Cardiac muscle cell (in vitro differentiated cells and primary cell): ENCODE measurements at places on chromosomes 4 and X. TPM values are rescaled to one million over a fixed set of nuclear protein-coding genes. Genes with fewer than 3 reads are reported as not detected.

GRCh38 chrX:56783450-56783831, 54.4 kb downstream of the NBDY start:
- H3K36me3 ChIP-seq: no peaks in the 10 kb centered on the region
- H3K4me3 ChIP-seq: no peak overlapping the region
- no peak overlapping the region for H3K27ac ChIP-seq
- no peaks in the 10 kb centered on the region for H3K27me3 ChIP-seq

The USP17L11 gene
- total RNA-seq: not detected in 2 replicates

DNA sequence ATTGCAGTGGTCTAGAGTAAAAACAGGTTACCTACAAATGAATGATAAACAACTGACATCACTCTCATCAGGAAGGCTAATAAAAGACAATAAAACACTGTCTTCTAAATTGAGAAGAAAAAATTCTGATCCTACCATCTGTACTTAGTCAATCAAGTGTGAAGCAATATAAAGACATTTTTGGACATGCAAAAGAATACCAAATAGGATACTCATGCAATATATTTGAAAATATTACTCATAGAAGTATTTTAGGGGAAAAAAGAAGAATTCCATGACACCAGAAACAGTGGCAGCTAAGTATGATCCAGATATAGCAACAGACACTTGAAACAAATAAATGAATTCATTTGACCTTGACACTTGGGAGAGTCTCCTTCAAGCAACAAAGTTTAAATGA, 63.8 kb upstream of the FAM120C start:
- no peak for DNase-seq
- H3K36me3 ChIP-seq: no peaks in the 10 kb centered on the region
- no peak overlapping the region for H3K27ac ChIP-seq
- H3K4me1 ChIP-seq: peaks cover 5% of the 10 kb centered on the region
- no peak overlapping the region for H3K4me3 ChIP-seq

DNA sequence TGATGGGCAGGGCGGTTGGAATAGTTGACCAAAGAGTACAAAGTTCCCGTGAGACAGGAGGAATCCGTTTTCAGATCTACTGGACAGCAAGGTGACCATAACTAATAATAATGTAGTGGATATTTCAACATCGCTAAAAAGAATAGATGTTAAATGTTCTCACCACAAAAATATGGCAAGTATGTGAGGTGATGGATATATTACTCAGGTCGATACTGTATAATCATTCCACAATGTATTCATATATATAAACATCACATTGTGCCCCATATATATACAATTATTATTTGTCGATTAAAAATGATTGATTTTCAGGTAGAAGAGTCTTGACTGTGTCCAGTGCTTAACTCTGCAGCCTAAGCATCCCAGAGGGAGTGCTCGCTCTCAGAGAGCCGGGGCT, 141.6 kb upstream of the TENM3 start:
- H3K27ac ChIP-seq: no peak overlapping the region
- H3K4me1 ChIP-seq: no peaks in the 10 kb centered on the region
- H3K27me3 ChIP-seq: peaks cover 26% of the 10 kb centered on the region

The DUSP21 gene
- total RNA-seq: not detected in 2 replicates

DNA sequence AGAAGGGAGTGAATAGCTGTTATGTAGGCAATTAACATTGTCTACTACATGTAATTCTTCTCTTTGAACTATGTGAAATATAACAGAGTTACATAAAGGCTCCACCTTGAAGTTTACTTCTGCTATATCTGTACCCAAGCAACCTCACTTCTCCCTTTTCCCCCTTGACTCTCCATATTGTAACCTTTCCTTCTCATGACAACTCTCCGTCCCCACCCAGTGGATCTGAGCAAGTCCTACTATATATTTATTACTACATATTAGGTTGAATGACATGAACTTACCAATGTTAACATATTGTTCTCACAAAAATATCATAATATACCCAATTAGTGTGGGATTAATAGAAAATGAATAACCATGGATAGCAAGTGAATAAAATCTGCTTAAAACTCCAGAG, 93.2 kb upstream of the ATP8A1 start:
- no peak overlapping the region for H3K27ac ChIP-seq
- no peak for DNase-seq

DNA sequence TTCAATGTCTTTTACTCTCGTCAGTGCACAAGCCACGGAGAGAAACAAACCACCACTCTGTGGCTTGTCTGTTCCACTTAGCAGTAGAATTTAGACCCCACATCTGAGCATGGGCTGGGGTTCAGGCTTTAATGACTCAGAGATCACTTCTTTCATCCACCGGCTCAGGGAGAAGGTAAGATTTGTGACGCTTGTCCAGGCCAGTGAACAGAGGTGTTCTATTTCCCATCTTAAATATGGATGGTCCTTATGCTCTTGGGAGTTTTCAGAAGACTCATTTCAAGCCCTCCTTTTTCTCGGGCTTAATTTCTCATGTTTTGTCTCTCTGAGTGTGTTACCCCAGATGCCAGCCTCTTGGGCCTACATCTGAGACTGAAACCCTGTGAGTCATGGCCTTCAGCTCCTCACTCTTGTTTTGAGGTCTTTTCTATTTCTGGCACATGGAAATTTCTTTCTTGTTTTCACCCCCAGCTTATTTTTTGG, 127.4 kb upstream of the SFRP2 start:
- H3K4me3 ChIP-seq: no peak overlapping the region
- no peak for DNase-seq
- no peaks in the 10 kb centered on the region for H3K27me3 ChIP-seq
- H3K27ac ChIP-seq: no peak overlapping the region

DNA sequence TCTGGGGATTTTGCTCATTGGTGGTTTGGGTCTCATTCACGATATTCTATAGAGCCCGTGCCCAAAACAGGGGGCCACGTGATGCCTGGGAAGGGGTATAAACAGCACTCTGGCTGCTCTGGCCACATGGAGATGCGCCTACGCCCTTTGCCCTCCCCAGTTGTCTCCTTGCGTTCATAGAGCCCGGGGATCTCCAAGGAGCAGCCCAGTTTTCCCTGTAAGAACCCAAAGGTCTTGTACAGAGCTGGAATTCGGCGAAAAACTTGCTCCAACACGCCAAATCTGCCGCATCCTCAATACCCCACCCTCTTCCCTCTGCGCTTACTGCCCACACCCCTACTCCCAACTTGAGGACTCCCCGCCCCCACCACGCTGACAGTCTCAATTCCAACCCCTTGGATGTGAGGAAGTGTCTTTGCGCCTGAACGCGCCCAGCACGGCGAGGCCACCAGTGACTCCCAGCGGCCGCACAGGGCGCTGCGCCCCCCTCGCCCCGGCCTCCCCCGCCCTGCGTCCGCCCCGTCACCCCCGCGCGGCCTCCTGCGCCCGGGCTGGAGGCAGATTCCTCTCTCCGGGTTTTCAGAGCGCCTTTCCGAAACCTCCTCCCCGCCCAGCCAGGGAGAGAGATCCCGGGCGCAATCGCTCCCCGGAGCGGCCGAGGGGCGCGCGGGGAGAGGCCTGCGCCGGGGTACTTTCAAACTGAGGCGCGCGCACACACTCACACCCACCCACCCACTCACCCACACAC, at the start of gene NHS:
Gene NHS, plus strand, starts transcription at position 582 of the 748 bp plus-strand sequence. CDS start 558 bp downstream, outside the sequence.
- peaks cover 11% of the 10 kb centered on the region for H3K4me1 ChIP-seq
- no peaks in the 10 kb centered on the region for H3K36me3 ChIP-seq
- H3K27ac ChIP-seq: no peak within 1 kb of the TSS
- H3K27me3 ChIP-seq: peaks cover 35% of the 10 kb centered on the region
- H3K4me3 ChIP-seq: peak within 1 kb of the TSS; percentile 35

The FAM149A gene
- 9.1 and 9.8 TPM in 2 replicates for total RNA-seq

DNA sequence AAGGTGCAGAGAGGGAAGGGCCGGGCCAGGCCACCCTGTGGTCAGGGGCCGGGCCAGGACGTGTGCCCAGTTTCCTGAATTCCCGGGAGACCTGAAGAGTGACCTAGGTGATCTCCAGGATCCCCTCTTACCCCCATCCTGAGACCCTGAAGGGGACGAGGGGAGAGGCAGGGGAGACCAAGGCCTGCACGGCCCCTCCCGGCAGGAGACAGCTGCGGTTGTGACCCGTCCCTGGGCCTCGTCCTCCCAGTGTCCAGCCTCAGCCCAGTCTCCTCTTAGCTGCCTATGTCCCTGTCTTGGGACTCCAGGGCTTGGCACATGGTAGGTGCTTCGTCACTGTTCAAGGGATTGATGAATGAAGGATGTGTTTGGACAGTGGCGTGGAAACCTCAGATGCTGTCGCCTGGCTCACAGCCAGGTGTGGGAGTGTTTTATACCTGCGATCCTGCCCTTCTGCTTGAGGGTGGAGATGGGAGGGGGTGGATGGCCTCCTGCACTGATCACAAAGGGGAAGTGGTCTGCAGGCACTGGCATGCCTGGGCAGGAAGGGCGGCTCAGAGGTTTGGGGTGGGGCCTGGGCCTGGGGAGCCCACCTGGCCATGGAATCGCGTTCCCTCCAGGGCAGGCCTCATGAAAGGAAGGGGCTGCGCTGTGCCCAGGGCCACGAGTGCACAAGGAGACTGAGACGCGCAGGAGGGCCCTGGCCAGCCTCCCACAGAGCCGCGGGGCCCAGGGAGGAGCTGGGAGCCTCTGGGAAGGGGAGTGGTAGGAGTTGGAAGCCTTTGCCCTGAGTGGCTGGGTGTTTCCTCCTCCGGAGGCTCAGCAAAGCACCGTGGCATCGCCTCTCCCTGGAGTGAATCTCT, 6.9 kb downstream of the SH3TC1 start:
- no peak overlapping the region for H3K4me3 ChIP-seq
- H3K27me3 ChIP-seq: no peaks in the 10 kb centered on the region
- DNase-seq: no peak
- peaks cover 9% of the 10 kb centered on the region for H3K4me1 ChIP-seq

The VCX gene
- total RNA-seq: 0.39 TPM in 1 of 2 replicates, not detected in the other

- H3K4me3 ChIP-seq: no peak overlapping the region
- H3K36me3 ChIP-seq: no peaks in the 10 kb centered on the region
- no peak for DNase-seq
- no peaks in the 10 kb centered on the region for H3K4me1 ChIP-seq
- no peaks in the 10 kb centered on the region for H3K27me3 ChIP-seq
Observed at GRCh38 chr4:164526933-164527583, 226.9 kb upstream of the SMIM31 start.

DNA sequence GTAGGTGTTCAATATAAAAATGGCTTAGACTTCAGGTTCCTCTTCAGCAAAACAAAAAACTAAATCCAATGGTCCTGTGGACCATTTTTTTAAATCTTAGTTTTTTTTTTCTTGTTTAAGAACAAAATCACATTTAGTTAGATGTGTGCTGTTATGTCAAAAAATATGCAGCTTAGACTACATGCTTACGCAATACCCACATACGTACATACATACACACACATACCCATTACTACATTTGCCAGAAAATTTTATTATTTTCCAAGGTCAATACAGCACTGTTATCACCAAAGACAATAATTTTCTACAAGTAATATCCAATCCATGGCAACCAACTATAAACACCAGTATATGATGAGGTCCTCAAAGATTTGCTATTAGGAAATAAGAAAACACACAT, 144.1 kb downstream of the PDGFC start:
- H3K27me3 ChIP-seq: no peaks in the 10 kb centered on the region
- H3K27ac ChIP-seq: no peak overlapping the region
- no peaks in the 10 kb centered on the region for H3K36me3 ChIP-seq
- no peaks in the 10 kb centered on the region for H3K4me1 ChIP-seq
- no peak for DNase-seq

The VEGFD gene
- total RNA-seq: 0.53 and 1.2 TPM in 2 replicates

The PAK3 gene
- total RNA-seq: 2.1 and 3.3 TPM in 2 replicates

The CXCL1 gene
- total RNA-seq: not detected in 2 replicates

GRCh38 chrX:29691044-29691443, 524.3 kb upstream of the MAGEB2 start:
- H3K27me3 ChIP-seq: no peaks in the 10 kb centered on the region
- no peak overlapping the region for H3K4me3 ChIP-seq
- H3K36me3 ChIP-seq: no peaks in the 10 kb centered on the region

DNA sequence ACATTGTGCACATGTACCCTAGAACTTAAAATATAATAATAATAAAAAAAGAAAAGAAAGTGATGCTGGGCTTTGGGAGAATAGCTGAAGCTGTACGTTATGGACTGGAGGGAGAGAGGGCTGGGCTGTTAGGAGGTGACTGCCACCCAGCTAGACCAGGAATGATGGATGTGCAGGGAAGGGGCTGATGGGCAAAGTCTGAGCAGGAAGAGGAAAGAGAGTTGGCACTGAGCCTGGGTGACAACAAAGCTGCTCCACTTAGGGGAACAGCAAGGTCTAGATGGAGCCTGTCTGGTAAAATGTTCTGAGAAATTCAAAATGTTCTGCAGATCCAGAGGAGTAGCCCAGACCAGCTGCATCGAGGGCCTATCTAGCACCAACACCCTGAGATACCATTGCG, 32.3 kb downstream of the MED28 start:
- no peak overlapping the region for H3K27ac ChIP-seq
- no peaks in the 10 kb centered on the region for H3K36me3 ChIP-seq
- no peaks in the 10 kb centered on the region for H3K27me3 ChIP-seq
- no peaks in the 10 kb centered on the region for H3K4me1 ChIP-seq

The CLCN5 gene
- total RNA-seq: 16.6 TPM in 2 replicates

GRCh38 chr4:23384741-23385140, 505.1 kb downstream of the PPARGC1A start:
- H3K36me3 ChIP-seq: no peaks in the 10 kb centered on the region
- no peaks in the 10 kb centered on the region for H3K27me3 ChIP-seq
- H3K4me3 ChIP-seq: no peak overlapping the region
- no peak overlapping the region for H3K27ac ChIP-seq

DNA sequence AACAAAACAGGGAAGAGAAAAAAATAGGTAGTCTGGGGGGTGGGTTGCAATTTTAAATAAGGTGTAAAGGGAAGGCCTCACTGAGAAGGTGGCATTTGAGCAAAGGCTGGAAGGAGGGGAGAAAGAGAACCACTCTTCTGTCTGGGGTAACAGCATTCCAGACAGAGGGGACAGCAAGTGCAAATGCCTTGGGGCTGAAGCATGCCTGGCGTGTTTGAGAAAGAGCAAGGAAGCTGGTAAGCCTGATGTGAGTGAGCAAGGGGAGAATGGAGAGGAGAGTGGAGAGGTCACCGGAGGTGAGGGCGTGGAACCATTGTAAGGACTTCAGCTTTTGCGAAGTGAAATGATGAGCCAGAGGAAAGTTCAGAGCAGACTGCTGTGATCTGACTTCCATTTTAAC, 19.7 kb upstream of the DOCK11 start:
- H3K27me3 ChIP-seq: no peaks in the 10 kb centered on the region
- H3K4me1 ChIP-seq: no peaks in the 10 kb centered on the region
- H3K27ac ChIP-seq: no peak overlapping the region
- no peak for DNase-seq

GRCh38 chr4:143360838-143361625, 24.4 kb downstream of the GAB1 start:
- H3K4me1 ChIP-seq: peaks cover 10% of the 10 kb centered on the region
- no peaks in the 10 kb centered on the region for H3K36me3 ChIP-seq
- H3K27me3 ChIP-seq: no peaks in the 10 kb centered on the region
- H3K4me3 ChIP-seq: no peak overlapping the region

- no peaks in the 10 kb centered on the region for H3K4me1 ChIP-seq
- no peaks in the 10 kb centered on the region for H3K27me3 ChIP-seq
Observed at GRCh38 chr4:153426207-153426885, 39.8 kb upstream of the TMEM131L start.

GRCh38 chrX:28552322-28552721, 34.9 kb upstream of the IL1RAPL1 start:
- H3K4me1 ChIP-seq: no peaks in the 10 kb centered on the region
- H3K4me3 ChIP-seq: no peak overlapping the region
- no peaks in the 10 kb centered on the region for H3K27me3 ChIP-seq
- DNase-seq: no peak
- no peak overlapping the region for H3K27ac ChIP-seq
- no peaks in the 10 kb centered on the region for H3K36me3 ChIP-seq

The PLXNB3 gene
- 0.48 and 0.85 TPM in 2 replicates for total RNA-seq

- no peaks in the 10 kb centered on the region for H3K36me3 ChIP-seq
- H3K4me1 ChIP-seq: peaks cover 19% of the 10 kb centered on the region
- H3K27ac ChIP-seq: no peak overlapping the region
- no peak overlapping the region for H3K4me3 ChIP-seq
Observed at GRCh38 chr4:76981644-76982043, 32.1 kb downstream of the SEPTIN11 start.

The SLC2A9 gene
- 0.42 and 0.95 TPM in 2 replicates for total RNA-seq

The PTCHD1 gene
- 0.56 and 0.92 TPM in 2 replicates for total RNA-seq
